Progenitor cell of endocrine pancreas (in vitro differentiated cells): ENCODE measurements at places on chromosomes 1 and 21.

DNA sequence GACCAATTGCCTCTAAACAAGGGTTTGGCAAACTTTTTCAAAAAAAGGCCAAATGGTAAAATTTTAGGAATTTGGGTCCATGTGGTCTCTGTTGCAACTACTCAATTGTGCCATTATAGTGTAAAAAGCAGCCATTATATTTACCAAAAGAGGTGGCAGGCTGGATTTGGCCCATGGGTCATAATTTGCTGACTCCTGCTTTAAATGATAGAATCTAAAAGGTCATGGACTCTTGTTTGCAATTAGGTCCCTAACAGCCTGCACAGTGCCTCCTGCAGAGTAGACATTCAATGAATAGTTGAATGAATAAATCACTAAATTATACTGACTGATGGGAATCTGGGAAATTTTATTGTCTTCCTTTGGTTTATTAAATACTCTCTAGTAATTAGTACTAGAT lies 6.2 kb downstream of the BECN2 start:
- no peak for DNase-seq

DNA sequence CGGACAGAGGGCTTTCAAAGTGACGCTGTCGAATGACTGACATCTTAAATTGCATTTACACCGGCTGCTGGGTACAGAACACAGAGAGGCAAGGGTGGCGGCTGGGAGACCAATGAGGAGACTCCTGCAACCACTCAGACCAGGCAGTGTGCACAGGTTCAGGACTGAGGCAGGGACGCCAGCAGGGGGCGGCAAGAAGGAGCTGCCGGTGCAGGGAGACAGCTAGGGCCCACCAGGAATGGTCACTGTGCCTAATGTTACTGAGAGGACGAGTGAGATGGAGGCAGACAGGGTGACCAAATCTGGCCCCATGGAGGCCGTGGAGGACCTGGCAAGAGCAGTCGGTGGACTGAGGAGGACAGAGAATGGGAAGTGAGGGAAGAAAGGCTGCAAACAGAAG lies 23.5 kb downstream of the GLIS1 start:
- DNase-seq: peak; percentile 40

DNA sequence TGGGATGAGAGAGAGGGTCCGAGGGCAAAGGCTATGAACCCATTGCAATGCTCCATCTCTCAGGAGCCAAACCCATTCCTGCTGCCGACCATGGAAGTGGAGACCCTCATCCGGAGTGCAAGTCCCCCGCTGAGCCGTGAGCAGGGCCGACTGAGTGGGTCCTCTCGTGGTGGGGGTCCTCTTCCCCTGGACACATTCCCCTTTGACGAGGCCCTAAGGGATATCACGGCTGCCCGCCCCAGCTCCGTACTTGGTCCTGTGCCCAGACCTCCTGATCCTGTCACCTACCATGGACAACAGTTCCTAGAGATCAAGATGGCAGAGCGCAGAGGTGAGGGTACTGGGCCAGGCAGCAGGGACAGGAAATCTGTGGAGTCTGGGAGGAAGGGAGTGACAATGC lies 11.0 kb downstream of the HYI start:
- no peak for DNase-seq

DNA sequence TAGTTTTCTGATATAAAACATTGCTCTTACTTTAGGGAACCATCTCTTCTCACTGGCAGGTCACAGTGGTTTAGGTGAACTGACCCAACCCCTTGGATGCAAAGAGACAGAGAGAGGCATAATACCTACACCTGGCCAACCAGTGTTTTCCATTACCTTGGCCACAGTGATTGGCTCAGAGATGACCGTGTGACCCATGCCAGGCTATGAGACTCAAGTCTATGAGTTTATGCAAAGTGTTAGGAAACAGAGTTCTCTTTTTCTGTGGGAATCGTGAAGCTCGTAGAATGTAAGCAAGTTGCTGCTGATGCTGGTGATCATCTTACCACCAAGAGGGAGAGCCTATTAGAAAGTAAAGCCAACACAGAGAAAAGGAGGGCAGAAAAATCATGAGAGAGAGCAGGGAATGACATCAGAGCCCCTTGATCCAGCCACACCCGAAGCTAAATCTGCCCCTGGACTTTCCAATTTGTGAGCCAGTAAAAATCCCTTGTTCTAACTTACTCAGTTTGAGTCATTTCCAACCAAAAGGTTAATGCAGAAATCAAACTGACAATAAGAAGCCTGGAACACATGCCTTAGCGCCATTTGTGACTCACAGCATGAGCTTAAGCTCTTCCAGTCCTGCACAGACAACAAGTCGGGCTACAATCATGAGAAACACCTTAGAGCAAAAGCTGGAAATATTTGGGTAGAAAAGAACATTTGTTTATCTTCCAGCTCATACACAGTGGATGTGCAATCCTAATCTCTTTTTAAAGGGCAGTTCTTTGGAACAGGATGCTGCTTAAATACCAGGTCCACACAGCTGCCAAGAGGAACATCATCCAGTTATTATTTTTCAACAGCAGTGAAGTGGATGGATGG lies 81.3 kb upstream of the KAZN start:
- no peak for DNase-seq

DNA sequence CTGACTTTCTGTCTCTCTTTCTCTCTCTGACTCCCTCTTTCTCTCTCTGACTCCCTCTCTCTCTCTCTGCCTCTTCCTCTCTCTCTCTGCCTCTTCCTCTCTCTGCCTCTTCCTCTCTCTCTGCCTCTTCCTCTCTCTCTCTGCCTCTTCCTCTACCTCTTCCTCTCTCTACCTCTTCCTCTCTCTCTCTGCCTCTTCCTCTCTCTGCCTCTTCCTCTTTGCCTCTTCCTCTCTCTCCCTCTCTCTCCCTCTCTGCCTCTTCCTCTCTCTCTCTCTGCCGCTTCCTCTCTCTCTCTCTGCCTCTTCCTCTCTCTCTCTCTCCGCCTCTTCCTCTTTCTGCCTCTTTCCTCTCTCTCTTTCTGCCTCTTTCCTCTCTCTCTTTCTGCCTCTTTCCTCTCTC lies 18.6 kb upstream of the ANKRD45 start:
- DNase-seq: no peak

DNA sequence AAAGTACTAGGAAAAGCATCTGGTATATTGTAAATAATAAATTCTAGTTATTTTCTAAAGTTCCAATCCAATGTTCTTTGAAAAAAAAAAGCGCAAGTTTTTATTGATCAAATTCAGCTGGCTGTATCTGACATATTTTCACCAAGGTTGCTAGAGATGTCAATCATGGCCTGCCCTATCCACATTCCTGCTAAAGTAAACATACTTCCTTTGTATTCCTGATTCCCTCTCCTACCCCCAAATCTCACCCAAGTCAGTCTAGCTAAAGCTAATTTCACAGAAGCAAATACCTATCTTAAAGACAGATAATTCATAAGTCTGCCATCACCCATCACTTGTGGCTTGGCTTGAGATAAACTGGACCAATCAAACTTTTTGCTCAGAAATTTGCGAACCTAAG lies 21.3 kb downstream of the ANKRD13C start:
- no peak for DNase-seq

DNA sequence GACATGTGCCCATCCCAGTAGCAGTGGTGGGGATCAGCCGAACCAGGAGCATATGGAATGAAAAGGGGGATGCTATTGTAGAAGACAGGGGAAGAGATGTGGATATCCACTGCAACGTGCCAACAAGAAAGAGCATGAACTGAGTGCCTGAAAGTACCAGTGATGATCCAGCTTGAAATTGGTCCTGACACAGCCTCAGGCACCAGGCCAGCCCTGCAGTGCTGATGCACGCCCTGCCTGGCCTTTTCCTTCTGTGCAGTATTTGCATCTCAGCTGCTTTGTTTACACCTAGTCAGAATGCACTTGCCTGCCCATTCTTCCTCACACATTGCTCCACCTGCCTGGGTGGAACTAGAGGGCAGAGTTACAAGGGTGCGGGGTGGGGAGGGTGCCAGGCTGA lies 50.3 kb upstream of the ARTN start:
- no peak for DNase-seq

DNA sequence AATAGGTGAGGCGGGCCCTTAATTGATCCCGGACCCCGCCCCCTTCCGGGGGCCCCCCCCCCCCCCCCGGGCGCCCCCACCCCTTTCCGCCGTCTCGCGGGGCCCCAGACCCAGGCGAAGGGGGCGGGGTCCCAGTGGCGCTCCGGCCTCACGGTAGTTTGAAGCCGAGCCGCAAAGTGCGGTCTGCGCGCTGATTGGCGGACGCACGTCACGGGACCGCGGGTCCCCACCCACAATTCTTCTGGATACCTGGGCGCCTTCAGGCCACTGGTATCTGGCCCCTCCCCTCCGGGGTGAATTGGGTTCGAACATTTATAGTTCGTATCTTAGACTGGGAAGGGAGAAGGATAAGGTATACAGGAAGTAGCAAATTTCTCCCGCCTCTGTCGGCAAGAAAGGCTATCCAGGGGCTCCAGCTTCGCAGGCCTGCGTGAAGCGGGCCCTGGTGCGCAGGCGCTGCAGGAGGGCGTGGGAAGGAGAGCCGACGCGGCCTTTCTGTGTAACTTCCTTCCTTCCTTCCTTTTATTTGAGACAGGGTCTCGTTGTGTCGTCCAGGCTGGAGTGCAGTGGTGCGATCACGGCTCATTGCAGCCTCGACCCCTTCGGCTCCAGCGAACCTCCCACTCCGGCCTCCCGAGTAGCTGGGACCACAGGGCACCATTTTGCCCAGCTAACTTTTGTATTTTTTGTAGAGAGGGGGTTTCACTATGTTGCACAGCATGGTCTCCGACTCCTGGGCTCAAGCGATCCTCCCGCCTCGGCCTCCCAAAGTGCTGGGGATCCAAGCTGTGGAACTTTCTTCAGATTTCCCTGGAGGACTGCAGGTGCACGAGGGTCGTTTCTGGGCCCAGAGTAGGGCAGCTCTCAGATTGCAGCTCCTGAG lies 564 bp upstream of the HMGN1 start:
- DNase-seq: peak; percentile 95

DNA sequence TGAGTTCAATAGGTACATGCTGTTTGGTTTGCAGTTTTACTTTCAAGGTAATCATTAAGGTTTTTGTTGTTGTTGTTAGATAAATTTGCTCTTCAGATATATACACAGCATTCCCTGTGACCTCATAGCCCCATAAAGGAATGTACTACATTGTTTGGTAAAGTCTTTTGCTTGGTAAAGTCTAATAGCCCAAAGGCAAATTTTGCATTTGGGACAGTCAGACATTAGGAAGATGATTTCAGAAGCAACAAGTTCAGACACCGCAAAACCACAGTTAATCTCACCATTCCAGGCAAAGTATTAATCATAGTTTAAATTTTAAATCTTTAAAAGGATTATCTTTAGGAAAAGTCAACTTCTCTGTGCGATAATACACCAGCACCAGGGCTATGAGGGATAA lies 32.6 kb upstream of the PYHIN1 start:
- DNase-seq: no peak

GRCh38 chr1:205024679-205025078 lies 18.3 kb upstream of the CNTN2 start:
- no peak for DNase-seq

GRCh38 chr1:60331647-60332046 lies 258.1 kb upstream of the C1orf87 start:
- no peak for DNase-seq

GRCh38 chr1:47249755-47250154 lies 17.7 kb upstream of the TAL1 start:
- DNase-seq: no peak

- no peak for DNase-seq
These were observed 21.3 kb downstream of the MIIP start for GRCh38 chr1:12040457-12041051.

DNA sequence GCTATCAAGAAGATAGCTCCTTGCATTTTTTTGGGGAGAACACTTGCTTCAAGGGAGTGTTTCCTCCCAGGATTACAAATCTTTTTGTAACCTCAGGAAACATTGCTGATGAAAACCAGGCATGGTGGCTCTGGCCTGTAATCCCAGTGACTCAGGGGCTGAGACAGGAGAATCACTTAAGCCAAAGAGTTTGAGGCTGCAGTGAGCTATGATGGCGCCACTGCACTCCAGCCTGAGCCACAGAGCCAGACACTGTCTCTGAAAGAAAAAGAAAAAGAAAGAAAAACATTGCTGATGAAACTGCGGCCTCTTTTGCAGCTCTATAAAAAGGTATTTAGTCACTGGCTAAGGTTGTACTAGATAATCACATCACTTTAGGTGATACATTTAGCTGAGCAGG lies 7.3 kb downstream of the RNU1-2 start:
- DNase-seq: no peak

- DNase-seq: no peak
These were observed 4.3 kb downstream of the RHOC start for GRCh38 chr1:112702420-112703261.

DNA sequence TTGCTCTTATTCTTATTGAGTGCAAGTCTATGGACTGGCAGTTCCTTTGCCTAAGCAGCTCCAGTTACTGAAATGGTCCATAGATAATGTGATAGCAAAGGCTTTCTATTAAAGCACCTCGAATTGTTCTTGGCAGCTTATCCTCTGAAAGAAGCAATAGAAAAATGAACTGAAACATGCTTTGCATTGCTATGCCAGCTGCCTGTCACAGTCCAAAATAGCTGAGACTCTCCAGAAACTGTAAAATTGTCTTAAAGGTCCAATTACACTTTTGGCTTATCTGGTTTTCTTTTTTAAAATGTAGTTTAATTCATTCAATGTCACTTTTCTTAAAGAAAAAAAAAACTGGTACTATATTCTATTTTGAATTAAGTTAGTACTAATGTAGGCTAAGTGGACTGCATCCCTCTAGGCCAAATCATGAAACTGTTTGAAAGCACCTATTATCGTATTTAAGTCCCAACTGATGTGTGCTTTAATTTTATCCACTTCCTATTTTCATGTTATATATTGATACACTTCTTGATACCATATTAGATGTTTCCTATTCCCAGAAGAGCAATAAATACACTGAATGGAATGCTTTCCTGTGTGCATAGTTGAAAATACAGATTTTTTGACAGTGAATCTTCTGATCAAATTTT lies 208.0 kb upstream of the DEPDC1 start:
- DNase-seq: no peak

DNA sequence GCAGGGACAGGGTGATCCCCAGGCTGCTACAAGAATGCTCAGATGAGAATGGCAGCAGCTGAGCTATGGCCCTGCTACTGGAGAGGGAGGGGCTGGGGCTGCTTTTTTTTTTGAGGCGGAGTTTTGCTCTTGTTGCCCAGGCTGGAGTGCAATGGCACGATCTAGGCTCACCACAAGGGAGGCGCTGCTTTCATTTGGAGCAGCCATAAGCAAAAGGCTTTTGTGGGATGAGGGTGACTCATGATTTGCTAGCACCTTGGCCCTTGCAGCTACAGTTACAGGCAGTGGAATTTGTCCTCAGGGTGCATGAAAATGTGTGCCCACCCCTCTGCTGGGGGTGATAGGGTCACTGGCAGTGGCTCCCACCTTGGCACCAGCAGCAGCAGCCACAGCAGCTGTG lies 32.4 kb upstream of the CYP4A22 start:
- no peak for DNase-seq

DNA sequence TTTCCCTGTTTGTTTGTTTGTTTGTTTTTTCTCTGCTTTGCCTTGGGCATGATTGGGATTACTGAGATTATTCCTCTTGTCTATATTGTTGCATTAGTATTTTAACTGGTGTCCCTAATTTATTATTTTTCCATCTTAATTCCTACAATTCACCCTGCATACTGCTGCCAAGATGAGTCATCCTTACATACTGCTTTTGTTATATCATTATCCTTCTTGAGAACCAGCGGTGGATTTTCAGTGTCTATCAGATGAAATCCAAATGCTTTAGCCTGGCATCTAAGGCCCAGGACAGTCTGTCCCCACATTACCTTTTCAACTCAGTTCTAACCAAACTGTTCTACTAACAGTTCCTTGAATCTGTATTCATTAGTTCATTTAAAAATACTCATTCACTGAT lies 101.7 kb downstream of the OLFML2B start:
- no peak for DNase-seq

- no peak for DNase-seq
These were observed 342.8 kb downstream of the MATN1 start for GRCh38 chr1:30380625-30380984.

- no peak for DNase-seq
These were observed 12.3 kb downstream of the PSMB2 start for GRCh38 chr1:35629051-35629450.
